CD4-positive, alpha-beta T cell treated with Interleukin-4 for 4 hours (primary cell): ENCODE measurements at places on chromosomes 4 and X.

DNA sequence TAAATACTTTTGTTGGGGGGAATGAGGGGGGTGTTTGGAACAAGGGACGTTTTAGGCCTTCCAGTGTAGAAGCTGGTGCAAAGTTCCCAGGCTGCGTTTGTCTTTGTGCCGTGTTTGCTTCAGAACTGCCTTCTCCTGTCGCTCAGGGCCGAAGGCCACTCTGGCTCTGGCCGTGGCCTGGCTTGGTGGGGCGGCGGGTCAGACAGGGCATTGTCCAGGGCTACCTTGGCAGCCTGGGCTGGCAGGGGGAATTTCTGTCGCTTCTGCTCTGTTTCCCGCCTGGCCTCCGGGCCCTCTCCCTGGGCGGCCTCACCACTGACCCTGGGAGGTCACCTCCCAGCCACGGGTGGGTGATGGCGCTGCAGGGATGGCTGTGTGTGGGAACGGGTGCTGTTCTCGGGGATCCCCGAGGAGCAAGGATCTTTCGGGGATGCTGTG, 140.0 kb downstream of the COL4A6 start:
- no peak for DNase-seq

DNA sequence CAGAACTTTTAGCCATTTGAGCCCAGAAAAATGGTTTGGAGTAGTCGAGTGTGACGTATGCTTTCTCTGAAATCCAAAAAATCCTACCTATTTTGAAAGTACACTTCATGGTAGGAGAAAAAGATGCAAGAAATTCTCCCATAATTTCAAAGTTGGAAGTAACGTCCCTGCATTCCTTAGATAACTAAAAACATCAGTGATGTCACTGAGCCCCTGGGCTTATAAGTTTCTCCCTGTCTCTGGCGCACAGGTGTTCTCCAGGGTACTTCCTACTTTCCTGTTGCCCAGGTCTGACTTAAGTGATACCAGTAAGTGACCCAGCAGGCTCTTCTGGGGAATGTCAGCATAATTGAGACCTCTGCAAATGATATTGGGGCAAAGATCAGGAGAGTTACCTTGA, 90.5 kb upstream of the WDR1 start:
- DNase-seq, result no peak

- DNase-seq, result no peak
These were observed 662.2 kb upstream of the ACTRT1 start for GRCh38 chrX:128714425-128714824.

DNA sequence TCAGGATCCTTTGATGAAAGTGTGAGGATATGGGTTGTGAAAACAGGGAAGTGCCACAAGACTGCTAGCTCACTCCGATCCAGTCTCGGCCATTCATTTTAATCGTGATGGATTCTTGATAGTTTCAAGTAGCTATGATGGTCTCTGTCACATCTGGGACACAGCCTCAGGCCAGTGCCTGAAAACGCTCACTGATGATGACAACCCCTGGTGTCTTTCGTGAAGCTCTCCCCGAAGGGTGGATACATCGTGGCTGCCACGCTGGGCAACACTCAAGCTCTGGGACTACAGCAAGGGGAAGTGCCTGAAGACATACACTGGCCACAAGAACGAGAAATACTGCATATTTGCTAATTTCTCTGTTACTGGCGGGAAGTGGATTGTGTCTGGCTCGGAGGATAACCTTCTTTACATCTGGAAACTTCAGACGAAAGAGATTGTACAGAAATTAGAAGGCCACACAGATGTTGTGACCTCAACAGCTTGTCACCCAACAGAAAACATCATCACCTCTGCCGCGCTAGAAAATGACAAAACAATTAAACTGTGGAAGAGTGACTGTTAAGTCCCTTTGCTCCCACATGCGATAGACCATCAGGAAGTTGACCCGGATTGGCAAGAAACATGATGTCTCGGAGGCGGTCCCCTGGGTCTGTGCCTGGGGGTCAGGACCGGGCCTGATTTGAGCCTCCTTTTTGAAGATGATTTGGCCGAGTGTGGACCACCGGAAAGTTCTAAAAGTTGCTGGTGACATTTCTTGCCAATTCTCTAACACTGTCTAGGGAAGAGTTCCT, 22.2 kb downstream of the LIAS start:
- no peak for DNase-seq

DNA sequence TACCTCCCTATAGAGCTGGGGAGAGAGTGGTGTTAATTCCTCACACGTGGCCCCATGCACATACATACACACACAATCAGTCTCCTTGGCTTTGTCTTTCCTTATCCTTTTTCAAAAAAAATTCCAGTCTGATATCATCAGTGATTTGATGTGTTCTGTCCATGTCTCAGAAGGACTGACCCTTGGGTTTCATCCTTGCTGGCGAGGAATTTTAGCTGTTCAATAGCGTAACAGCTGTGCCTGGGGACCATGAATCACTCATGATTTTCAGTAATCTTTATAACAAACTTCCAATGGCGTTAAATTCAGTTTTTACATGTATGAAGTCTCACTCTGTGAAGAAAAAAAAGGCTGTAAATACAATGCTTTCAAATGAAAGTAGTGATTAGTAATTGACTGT, 204.6 kb downstream of the RBMX2 start:
- DNase-seq, result no peak

GRCh38 chr4:1196421-1197183, 24.2 kb upstream of the SPON2 start:
- DNase-seq, result no peak

- no peak for DNase-seq
These were observed 240.5 kb downstream of the GRIA3 start for GRCh38 chrX:123424546-123424945.

DNA sequence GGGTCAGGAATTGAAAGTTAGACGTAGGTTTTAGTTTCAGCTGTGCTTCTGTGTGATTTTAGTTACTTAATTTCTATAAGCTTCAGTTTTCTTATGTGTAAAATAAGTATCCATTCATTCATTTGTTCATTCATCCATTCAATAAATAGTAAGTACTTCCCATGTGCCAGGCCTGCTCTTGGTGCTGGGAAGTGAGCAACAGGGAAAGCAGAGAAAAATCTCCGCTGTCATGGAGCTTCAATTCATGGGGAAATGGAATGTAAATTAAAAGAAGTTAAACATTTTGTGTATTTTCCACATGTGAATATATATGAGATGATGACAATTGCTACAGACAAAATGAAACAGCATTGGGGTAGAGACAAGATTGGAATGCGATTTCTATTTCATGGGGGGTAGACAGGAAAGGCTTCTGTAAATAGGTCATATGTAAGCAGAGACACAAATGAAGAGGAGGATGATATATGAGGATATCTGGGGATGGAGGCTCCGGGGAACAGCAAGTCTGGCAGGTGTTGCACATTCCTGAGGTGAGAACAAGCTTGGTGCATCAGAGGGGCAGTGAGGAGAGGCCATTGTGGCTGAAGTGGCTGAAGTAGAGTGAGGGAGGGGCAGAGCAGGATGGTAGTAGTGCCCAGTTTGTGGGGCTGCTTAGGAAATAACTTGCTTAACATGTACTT, 66.2 kb downstream of the FHIP1A start:
- DNase-seq, result no peak

- DNase-seq, result no peak
These were observed 1263.6 kb upstream of the ADGRL3 start for GRCh38 chr4:59936566-59936965.

DNA sequence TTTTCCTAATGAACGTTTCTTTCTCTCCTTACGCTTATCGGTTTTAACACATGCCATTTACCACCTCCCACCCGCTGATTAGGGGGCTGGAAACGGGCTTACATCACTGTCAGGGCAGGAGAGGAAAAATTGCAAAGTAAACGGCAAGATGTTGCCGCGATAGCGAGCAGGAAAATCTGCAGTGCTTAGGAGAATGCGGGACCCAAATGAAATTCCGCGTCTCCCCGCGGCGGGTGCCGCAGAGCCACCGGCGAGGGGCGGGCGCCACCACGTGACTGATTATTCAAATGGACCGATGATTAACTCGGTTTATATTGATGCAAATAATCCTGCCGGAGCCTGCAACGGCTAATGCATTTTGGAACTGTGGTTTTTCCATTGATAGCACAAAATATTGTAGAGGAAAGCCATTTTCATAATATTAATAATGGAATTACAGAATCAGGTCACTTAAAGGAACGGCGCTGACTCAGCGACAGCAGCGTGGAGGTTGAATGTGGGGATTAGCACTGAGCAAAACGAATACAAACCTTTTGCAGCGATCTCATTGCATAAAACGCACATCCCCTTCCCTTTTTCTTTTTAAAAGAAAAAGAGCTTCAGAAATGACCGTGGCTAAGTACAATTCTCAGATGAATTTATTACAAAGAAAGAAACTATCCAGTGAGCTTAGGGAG, 224.2 kb downstream of the STIM2 start:
- DNase-seq, result peak; percentile 6

DNA sequence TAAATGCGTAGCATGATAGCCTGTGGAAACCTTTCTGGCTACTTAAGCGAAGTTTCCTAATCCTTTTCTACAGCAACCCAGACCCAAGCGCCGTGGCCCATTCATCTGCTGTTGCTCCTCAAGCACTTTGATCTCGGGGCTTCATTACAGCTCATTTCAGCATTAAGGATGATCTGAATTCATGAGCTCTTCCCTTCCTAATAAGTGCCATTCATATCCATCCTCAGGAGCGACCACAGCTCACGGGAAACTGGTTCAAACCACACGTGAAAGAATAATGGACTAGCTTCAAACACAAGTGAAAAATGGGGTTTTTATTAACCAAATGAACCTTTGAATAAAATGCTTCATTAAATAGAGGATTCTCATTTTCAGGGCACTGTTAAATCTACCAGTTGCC, 202.6 kb upstream of the LEF1 start:
- DNase-seq, result no peak
